H1 (cell line): ENCODE measurements at places on chromosomes 7 and 10.

- H3K27ac ChIP-seq: no peak overlapping the region
- no peaks in the 10 kb centered on the region for H3K36me3 ChIP-seq
- DNase-seq: no peak
These were observed 319.6 kb downstream of the ELMO1 start for GRCh38 chr7:37129035-37129425.

- no peak overlapping the region for H3K27ac ChIP-seq
- H3K4me1 ChIP-seq: no peaks in the 10 kb centered on the region
- H3K36me3 ChIP-seq: no peaks in the 10 kb centered on the region
- no peaks in the 10 kb centered on the region for H3K27me3 ChIP-seq
These were observed 182.9 kb upstream of the SHH start for GRCh38 chr7:155995183-155995612.

GRCh38 chr10:97138846-97139245, 46.9 kb downstream of the SLIT1 start:
- H3K4me3 ChIP-seq: no peak overlapping the region
- DNase-seq: no peak

DNA sequence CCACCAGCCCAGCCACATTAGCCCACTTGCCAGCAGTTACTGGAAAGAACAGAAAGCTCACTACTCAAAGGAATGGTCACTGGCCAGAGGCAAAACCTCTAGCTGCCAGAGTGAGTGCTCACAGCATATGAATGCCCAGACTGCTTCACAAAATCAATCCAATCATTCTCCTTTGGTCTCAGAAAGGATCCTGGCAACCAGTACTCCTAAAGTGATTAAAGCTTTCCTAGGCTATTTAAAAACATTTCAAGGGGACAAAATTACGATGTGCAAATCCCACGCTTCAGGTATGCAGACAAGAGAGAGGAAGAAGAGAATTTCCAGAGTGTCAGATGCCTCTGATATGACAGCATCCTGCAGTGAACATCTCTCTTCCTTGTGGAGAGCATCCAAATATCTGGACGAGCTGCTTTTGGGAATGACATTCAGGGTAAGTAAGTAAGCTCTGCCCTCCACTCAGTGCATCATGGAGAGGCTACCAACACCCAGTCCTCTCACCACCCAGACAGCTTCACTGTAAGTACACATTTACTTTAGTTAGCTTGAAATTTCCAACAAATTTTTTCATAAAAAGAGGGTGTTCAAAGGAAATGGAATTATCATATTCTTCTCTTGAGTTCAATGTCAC, 25.1 kb downstream of the ICA1 start:
- H3K36me3 ChIP-seq: no peaks in the 10 kb centered on the region; the same call in 1 of the 2 replicates
- no peak overlapping the region for H3K4me3 ChIP-seq
- H3K4me1 ChIP-seq: no peaks in the 10 kb centered on the region
- no peaks in the 10 kb centered on the region for H3K27me3 ChIP-seq
- no peak overlapping the region for H3K27ac ChIP-seq

DNA sequence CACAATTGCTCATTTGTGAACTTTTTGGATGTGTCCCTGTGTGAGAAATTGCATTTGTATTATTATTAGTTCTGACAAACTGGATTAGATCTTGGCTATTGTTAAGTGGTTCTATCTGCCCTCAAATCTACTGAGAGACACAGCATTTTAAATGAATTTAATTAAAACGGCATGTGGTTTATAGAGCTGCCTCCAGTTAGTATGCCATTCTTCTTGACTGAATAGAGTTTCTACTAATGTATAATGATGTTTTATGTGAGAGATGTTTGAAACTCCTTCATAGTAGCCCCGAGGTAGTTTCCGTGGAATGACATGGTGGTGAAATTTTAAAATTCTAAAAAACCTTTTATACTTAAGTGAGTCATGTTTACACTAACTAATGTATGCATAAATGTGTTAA, 110.9 kb downstream of the DYNC1I1 start:
- H3K36me3 ChIP-seq: no peaks in the 10 kb centered on the region
- no peak overlapping the region for H3K4me3 ChIP-seq
- H3K27ac ChIP-seq: no peak overlapping the region

- H3K4me3 ChIP-seq: no peak overlapping the region
- H3K27ac ChIP-seq: no peak overlapping the region
- no peak for DNase-seq
- H3K36me3 ChIP-seq: no peaks in the 10 kb centered on the region
- H3K27me3 ChIP-seq: peaks cover 9% of the 10 kb centered on the region
These were observed 6.0 kb upstream of the HIPK2 start for GRCh38 chr7:139783647-139784385.

GRCh38 chr7:80530136-80530535, 18.3 kb upstream of the GNAT3 start:
- H3K27me3 ChIP-seq: no peaks in the 10 kb centered on the region
- no peak overlapping the region for H3K27ac ChIP-seq
- H3K36me3 ChIP-seq: no peaks in the 10 kb centered on the region
- no peaks in the 10 kb centered on the region for H3K4me1 ChIP-seq

DNA sequence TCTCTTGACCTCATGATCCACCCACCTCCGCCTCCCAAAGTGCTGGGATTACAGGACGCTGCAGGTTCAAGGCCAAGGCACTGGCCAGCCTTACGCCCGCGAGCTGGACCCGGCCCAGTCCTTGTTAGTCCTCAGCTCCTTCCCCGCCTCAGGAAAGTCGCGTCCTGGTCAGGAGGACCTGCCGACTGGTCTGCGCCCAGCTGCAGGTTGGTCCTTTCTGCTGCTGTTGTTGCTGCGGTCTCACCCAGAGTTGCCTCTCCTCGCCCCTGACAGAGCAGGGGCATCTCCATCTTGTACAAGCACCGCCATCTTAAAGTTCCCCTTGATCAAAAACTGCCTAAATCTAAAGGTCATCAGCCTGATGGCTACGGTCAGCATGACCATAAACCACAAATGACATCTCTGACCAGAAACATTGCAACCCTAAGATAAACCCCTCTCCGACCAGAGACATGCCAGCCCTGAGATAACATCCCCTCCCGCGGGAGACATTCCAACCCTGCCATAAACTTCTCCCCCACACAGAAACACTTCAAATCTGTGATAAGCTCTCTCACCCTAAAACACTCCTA, 13.9 kb upstream of the BMS1 start:
- no peak overlapping the region for H3K4me3 ChIP-seq
- no peaks in the 10 kb centered on the region for H3K36me3 ChIP-seq
- H3K27ac ChIP-seq: no peak overlapping the region
- no peak for DNase-seq
- H3K27me3 ChIP-seq: no peaks in the 10 kb centered on the region; the same call in 1 of the 2 replicates

DNA sequence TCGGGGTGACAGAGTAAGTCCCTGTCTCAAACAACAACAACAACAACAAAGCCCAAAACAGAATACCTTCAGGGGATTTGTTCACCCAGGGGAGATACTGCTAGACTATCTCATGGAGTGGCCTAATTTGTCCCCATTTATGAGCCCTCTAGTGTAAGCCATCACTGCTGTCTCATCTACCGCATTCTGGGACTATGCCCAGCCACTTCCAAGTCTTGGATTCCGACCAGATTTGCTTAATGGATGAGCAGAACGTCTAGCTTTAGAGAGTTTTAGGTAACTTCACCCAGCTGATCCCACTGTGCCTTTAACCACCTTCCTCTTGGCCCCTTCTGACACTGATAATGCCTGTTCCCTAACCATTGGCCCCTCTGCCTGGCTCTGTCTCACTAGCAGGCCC, 47.1 kb downstream of the PAPSS2 start:
- H3K4me3 ChIP-seq: no peak overlapping the region
- H3K27ac ChIP-seq: no peak overlapping the region
- DNase-seq: no peak

- no peaks in the 10 kb centered on the region for H3K27me3 ChIP-seq
- H3K4me1 ChIP-seq: no peaks in the 10 kb centered on the region
- H3K4me3 ChIP-seq: no peak overlapping the region
- no peak overlapping the region for H3K27ac ChIP-seq
These were observed 64.7 kb upstream of the LRGUK start for GRCh38 chr7:134062460-134062859.

DNA sequence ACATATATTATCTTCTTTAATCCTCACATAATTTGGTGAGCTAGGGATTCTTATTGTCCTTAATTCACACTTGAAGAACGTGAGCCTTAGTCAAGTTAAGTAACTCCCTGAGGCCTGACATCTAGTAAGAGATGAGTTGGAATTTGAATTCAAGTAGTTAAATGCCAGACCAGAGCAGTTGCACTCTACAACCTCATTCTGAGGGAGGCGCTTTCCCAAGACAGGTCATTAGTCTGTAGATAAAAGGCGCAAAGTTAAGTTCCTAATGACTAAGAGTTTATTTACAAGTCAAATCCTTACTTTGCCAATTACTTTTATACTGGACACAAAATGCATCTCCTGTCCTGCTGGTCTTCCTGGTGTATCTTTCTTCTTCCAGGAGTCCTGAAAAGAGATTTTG, 3.6 kb upstream of the EXOC6 start:
- H3K27ac ChIP-seq: no peak overlapping the region
- no peak overlapping the region for H3K4me3 ChIP-seq
- no peak for DNase-seq
- peaks cover 22% of the 10 kb centered on the region for H3K27me3 ChIP-seq
- H3K4me1 ChIP-seq: peaks cover 2% of the 10 kb centered on the region; the same call in 1 of the 2 replicates

- no peaks in the 10 kb centered on the region for H3K36me3 ChIP-seq
- no peak overlapping the region for H3K4me3 ChIP-seq
- no peaks in the 10 kb centered on the region for H3K27me3 ChIP-seq
- peaks cover 15% of the 10 kb centered on the region for H3K4me1 ChIP-seq
These were observed 189.8 kb downstream of the CELF2 start for GRCh38 chr10:11207560-11207844.

DNA sequence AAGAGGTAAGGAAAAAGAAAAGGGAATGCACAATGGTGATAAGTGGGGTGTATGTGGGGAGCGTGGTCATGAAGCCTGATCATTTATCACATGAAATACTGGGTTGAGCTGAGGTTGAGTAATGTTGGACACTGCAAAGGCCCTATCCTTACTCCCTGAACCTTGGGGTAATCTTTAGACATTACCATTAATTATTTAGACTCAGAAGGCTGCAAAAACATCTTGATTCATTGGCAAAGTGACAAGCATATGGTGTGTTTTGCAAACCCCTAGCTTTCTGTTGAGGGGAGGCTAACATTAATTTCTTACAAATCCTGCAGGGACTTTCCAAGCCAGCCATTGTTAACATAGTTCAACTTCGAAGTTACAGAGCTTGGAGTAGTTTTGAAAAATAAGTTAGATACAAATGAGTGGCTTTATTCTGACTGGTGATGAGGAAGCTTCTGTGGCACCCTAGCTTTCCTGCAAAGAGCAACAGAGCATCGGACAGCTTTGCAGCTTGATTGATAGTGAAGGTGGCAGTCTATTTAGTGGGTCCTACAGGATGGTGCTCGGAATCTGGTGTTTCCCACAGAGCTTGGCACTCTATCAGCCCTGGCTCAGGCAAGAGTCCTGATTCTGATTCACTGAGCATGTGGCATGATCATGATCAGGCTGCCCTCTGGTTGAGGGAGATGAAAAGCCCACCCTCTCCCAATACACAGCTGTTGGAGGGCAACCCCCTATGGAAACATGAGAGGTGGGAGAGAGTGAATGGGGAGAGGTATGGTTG, 153.7 kb upstream of the NPVF start:
- DNase-seq: no peak
- H3K36me3 ChIP-seq: no peaks in the 10 kb centered on the region
- no peaks in the 10 kb centered on the region for H3K27me3 ChIP-seq
- no peak overlapping the region for H3K4me3 ChIP-seq
- H3K4me1 ChIP-seq: no peaks in the 10 kb centered on the region
- no peak overlapping the region for H3K27ac ChIP-seq

- H3K36me3 ChIP-seq: no peaks in the 10 kb centered on the region
- no peak overlapping the region for H3K4me3 ChIP-seq
- DNase-seq: no peak
- no peaks in the 10 kb centered on the region for H3K4me1 ChIP-seq
These were observed 7.9 kb upstream of the PPA1 start for GRCh38 chr10:70241081-70241480.

GRCh38 chr7:125775317-125775716, 845.7 kb upstream of the POT1 start:
- no peak overlapping the region for H3K4me3 ChIP-seq
- DNase-seq: no peak
- H3K27ac ChIP-seq: no peak overlapping the region
- no peaks in the 10 kb centered on the region for H3K36me3 ChIP-seq

- no peak overlapping the region for H3K27ac ChIP-seq
- H3K36me3 ChIP-seq: no peaks in the 10 kb centered on the region
- H3K4me3 ChIP-seq: no peak overlapping the region
These were observed 26.4 kb downstream of the RAB11FIP2 start for GRCh38 chr10:118020365-118020764.

DNA sequence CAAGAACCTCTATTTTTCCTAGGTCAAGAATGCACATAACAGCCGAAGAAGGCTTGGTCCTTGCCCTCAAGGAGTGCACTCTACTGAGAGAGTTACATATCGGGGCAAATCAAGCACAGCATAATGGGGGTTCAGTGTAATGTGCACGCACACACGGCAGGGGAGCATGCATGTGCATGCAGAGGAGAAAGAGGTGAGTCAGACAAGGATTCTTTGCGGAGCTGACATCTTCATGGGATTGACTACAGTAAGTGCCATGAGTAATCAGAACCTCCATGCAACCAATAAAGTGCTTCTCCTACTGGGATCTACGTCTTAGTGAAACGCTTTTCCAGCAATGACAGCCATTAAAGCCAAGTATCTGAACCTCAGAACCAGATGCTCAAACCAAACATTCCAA, 123.6 kb downstream of the RNF216 start:
- no peak overlapping the region for H3K27ac ChIP-seq
- H3K4me1 ChIP-seq: no peaks in the 10 kb centered on the region
- no peak for DNase-seq

DNA sequence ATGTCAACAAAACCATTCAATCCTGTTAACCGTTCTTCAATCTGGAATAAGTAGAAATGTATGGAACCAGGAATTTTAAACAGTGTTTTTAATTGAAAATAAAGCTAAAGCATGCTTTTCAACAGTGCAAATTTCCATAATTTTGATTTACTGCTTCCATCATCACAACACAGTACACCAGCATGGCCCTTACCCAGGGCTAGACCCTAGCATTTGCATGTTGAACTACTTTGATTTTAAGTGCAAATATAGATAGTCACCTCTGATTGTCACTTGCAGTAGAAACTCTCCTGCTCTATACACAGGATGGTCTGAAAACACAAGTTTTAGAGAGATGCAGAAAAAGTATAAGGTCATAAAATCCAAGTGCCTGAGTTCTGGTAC, 12.1 kb downstream of the SKIDA1 start:
- H3K4me3 ChIP-seq: peak overlapping the region; percentile 69
- H3K27ac ChIP-seq: no peak overlapping the region
- no peaks in the 10 kb centered on the region for H3K36me3 ChIP-seq
- peaks cover 28% of the 10 kb centered on the region; the same call in 1 of the 2 replicates for H3K4me1 ChIP-seq
